EL (cell line): ENCODE measurements at places on chromosomes 3 and 15.

DNA sequence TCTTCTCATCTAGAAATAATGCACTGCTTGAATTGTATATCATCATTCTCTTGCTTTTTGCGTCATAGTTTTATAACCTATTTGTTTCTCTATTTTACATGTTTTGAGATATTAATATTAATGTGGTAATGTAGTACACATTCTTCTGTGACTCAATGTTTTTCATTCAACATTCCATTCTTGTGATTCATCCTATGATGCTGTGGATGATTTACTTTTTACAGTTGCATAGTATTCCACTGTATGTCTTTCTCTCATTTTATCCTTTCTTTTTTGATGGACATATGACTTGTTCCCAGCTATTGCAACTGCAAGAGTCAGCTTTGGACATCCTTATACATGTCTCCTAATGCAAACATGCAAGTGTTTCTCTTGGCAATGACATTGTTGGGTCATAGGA, 20.6 kb upstream of the VEPH1 start:
- DNase-seq: peak; percentile 24

GRCh38 chr3:60571511-60571910, 679.7 kb downstream of the FHIT start:
- no peak for DNase-seq

DNA sequence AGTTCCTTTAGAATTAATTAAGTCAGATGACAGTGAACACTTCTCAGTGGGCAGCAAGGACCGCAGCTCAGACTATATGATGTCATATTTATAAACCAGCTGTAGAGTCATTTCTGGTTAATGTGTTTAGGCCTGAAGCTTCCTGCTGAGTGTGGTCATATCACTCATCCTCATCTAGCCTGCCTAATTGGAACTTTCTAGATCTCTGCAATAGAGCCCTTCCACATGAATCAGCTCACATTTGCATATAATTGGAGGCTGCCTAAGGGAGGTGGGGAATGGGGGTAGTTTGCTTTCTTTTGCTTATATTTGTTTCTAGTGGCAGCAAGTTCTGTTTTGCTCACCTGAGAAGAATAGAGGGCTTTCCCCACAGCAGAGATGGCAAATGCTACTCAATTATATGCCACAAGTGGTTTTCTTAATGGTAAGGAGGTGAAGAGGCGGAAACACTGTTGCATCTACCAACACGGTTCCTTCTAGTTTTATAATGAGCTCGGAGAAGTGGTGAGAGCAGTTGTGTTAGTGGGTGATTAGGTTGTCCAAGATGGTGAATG, 148.1 kb downstream of the KLHL25 start:
- DNase-seq: peak; percentile 70

- DNase-seq: no peak
These were observed 804 bp upstream of the BRPF1 start for GRCh38 chr3:9730657-9731205.

DNA sequence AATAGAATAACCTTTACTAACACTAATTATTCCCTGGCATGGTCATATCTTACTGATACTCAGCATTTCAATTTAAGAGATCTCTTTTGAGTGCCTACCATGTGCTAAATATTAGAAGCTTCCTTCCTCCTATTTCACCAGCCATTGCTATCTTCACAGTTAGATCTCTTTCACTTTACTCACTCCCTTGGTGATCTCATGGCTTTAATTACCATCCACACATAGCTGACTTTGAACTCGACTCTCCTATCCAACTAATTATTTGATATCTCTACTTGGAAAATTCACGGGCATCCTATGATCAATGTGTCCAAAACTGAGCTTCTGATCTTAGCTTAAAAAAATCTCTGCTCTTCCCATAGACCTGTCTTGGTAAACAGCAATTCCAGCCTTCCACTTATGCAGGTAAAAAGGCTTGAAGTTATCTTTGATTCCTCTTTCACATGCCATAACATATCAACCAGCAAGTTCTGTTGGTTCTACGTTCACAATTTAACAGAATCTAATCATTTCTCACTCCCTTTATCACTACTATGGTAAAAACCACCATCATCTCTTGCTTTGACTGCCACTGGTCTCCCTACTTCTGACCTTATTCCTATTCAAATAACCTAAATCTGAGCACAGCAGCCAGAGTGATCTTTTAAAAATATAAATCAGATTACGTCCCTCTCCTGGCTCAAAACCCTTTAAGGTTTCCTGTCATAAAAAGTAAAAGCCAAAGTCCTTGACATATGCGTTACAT, 41.8 kb downstream of the HLTF start:
- no peak for DNase-seq
